ENCODE measurements at places on chromosomes 7 and 10. TPM values are rescaled to one million over a fixed set of nuclear protein-coding genes. Genes with fewer than 3 reads are reported as not detected.

DNA sequence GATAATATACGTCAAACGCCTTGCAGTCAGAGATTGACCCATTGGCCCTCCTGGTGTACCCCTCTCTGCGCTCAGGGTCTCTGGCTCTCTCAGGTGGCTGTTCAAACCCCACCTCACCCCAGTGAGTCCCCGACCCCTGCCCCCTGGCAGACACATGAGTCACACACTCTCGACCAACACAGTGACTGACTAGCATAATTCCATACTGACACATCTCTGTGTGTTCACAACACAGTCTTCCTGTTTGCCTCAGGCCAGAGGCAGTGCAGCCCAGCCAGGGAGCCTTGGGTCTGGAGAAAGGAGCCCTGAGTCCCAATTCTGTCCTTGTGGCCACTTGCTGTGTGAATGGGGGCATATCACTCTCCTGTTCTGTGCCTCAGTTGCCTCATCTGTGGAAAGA, 40.1 kb downstream of the PALD1 start:
- H3K4me1 ChIP-seq: no peaks in the 10 kb centered on the region
- H3K27me3 ChIP-seq: no peaks in the 10 kb centered on the region
- no peak overlapping the region for H3K4me3 ChIP-seq
- no peaks in the 10 kb centered on the region for H3K36me3 ChIP-seq
- H3K27ac ChIP-seq: no peak overlapping the region
- no peak for DNase-seq

GRCh38 chr7:19713676-19714075, 4.8 kb upstream of the POLR1F start:
- no peak overlapping the region for H3K4me3 ChIP-seq
- no peak overlapping the region for H3K27ac ChIP-seq
- H3K36me3 ChIP-seq: no peaks in the 10 kb centered on the region
- DNase-seq: no peak
- no peaks in the 10 kb centered on the region for H3K27me3 ChIP-seq

DNA sequence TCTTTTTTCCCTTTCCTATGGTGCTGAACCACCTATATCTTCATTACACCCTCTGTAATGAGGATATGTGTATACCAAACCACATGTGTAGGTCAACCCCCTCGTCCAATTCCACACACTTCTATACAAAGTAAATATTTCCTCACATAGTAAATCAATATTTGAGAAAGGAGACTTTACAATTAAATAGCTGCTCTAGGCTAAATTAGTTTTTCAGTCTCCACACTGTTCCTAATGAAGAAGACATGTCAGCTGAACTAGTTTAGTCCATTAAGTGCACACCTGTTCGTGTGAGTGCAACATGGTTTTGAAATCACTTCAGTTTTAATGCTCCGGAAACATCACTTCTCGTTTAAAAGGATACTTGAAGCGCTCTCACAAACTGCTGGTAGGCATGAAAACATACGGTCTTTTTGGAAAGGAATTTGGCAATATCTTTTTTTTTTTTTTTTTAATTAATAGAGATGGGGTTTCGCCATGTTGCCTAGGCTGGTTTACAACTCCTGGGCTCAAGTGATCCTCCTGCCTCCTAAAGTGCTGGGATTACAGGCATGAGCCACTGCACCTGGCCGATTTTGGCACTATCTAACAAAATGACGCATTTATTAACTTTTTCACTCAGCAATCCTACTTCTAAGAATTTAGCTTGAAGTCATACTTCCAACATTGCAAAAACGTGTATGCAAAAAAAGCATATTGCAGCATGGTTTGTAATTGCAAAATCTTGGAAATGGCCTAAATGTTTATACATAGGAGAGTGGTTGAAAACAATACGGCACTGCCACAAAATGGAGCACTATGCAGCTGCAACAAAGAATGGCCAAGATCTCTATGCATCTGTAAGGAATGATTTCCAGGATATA, 2.1 kb upstream of the XRCC2 start:
- DNase-seq: no peak
- H3K4me3 ChIP-seq: no peak overlapping the region
- no peaks in the 10 kb centered on the region for H3K27me3 ChIP-seq
- peaks cover 7% of the 10 kb centered on the region for H3K4me1 ChIP-seq

- H3K27me3 ChIP-seq: no peaks in the 10 kb centered on the region
- no peak overlapping the region for H3K27ac ChIP-seq
- no peak overlapping the region for H3K4me3 ChIP-seq
Measured at GRCh38 chr10:28008054-28008453, 9.2 kb upstream of the ODAD2 start.

The SFMBT2 gene
- total RNA-seq: 10.2 TPM

The SLC18A2 gene
- 0.42 TPM for total RNA-seq
